ENCODE measurements at places on chromosomes 1 and 21.

DNA sequence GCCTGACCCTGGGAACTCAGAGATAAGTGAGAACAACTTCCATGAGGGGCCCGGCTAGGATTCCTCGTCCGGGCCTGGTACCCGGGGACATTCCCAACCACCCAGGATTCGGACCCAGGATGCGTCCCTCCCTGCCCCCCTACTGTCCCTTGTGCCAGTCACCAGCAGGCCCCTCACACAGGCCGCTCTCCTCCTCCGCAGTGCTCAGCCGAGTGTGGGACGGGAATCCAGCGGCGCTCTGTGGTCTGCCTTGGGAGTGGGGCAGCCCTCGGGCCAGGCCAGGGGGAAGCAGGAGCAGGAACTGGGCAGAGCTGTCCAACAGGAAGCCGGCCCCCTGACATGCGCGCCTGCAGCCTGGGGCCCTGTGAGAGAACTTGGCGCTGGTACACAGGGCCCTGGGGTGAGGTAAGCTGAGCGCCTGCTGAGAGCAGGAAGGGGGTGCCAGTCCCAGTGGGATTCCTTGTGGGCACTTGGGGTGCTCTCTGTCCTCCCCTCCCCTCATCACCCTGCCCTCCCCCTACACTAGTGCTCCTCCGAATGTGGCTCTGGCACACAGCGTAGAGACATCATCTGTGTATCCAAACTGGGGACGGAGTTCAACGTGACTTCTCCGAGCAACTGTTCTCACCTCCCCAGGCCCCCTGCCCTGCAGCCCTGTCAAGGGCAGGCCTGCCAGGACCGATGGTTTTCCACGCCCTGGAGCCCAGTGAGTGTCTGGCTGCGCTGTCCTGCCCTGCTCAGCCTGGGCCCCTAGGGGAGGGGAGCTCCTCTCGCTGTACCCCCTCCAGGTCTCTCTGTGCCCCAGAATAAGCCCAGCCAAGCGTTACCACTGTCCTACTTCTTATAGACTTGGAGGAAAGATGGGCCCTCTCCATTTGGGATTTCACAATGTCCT, 9.8 kb downstream of the ADAMTSL4 start:
- DNase-seq: no peak

DNA sequence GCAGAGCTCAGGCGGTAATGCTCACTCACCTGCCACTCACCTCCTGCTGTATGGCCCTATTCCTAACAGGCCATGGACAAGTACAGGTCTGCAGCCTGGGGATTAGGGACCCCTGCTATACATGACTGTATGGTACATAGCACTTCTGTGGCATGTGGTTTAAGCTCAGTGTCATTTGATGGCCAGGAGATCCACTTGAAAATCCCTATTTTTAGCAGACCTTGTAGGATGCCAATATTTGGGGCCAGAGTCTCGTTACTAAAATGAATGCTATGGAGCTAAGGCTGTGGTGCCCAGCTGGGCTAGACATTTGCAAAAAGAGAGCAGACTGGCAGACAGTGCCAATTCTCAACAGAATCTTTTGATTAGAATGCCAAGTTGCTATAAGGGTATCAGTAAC, 1.7 kb upstream of the ANGPTL7 start:
- DNase-seq: no peak

DNA sequence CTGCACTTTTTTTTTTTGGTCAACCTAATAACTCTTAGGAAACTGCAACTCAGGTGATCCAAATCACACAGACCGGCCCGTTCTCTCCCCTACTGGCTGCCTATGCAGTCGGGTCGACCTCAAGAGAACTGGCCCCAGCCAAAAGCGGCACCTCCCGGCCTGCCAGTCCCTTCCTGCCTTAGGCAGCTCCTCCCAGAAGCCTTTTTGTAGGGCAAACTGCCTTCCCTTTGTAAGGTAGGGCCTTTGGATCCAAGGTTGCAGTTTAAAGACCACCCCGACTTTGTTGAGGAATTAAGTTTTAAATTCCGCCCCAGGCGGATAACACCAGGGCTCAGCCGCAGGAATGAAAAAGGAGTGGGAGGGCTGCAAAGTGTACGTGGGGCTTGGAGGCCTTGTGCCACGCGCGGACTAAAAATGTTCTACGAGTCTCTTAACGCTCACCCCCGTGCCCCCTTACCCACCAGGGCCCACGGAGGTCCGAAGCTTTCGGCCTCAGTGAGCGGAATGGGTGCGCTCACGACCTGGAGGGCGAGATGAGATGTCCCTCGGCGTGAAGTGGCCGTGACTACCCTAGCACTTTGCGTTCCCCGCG, 642 bp upstream of the ST3GAL3 start:
- no peak for DNase-seq

DNA sequence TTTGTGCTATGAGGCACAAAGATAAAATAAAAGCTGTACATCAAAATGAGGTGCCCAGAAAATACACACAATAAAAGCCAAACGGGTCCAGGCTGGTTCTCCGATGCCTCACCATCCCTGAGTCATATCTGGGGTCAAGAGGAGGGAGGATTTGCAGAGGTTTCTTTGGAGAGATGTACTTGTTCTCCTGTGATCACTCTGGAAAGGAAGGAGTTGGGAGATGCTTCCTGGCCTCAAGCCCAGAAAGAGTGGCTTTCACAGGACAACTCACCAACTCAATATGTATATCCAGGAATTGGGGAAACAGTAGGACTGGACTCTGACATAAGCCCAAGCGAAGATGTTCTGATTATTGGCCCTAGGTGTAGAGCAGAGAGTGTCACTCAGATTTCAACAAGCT, 51.9 kb downstream of the DIPK1A start:
- no peak for DNase-seq

GRCh38 chr1:222073307-222073995, 331.6 kb upstream of the DUSP10 start:
- no peak for DNase-seq

GRCh38 chr1:63670164-63670563, 77.0 kb downstream of the PGM1 start:
- DNase-seq: no peak

DNA sequence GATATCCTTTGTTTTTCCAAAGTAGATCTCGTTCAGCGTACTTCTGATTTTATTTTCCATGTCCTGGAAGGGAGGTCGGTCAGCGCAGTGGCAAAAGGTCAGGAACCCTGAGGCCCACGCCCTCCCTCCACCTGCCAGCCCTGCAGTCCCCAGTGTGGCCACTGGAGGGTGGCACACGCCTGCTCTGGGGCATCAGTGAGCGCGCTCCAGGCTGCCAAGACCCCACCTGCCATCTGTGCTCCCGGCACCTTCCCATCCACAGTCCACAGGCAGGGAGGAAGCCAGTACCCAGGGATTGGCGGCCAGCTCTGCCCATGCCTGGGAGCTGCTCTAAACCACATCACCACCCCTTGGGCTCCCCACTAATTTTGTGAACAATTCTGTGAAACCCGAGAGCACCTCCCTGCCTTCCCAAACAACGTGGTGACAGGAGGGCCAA, 32.3 kb downstream of the SLC66A1 start:
- DNase-seq: peak; percentile 15

DNA sequence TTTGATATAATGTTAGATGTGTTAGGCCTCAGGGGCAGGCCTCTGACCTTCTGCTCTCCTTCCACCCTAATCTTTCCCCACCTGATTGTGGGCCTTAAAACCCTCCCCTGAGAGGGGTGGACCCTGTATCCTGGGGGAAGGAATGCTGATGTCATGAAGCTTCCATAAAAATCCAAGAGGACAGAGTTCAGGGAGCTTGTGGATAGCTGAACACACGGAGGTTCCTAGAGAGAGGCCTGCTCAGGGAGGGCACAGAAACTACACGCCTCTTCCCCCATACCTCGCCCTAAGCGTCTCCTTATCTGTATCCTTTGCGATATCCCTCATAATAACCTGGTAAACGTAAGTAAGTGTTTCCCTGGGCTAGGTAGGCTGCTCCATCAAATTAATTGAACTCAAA, 4.3 kb downstream of the MFN2 start:
- DNase-seq: no peak

DNA sequence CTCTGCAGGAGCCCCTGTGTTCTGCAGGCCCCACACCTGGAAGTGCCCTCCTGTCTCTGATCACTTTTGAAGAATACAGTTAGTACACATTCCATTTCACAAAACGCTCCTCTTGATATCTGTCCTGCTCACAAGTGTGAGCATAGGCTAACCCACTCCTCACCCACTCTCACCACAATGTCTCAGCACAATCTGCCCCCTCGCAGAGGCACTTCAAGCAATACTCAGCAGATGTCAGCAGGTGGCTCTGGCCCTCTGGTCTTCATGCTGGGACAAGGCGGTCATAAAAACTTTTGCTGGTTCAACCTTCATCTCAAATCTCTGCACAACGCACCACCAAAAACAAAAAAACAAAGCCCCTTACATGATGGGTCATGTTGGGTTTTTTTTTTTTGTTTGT, 671.2 kb downstream of the MATN1 start:
- no peak for DNase-seq

DNA sequence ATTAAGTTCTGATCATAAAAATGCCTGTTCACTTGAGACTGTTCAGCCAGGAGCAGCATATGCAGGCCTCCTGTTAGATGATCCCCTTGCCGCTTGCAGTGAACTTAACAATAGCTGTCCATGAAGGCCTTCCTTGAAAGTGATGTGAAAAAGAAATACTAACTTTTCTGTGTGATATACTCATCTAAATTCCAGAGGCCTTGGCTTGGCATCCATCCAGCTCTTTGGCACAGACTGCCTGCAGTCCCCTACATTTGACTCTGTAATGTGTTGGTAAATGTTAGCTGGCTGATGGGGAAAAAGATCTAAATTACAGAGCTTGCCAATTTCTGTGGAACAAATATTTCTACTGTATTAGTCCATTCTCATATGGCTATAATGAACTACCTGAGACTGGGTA, 73.7 kb downstream of the KCNK2 start:
- no peak for DNase-seq

- DNase-seq: no peak
Observed at GRCh38 chr1:235013512-235013911, 115.1 kb downstream of the TOMM20 start.

DNA sequence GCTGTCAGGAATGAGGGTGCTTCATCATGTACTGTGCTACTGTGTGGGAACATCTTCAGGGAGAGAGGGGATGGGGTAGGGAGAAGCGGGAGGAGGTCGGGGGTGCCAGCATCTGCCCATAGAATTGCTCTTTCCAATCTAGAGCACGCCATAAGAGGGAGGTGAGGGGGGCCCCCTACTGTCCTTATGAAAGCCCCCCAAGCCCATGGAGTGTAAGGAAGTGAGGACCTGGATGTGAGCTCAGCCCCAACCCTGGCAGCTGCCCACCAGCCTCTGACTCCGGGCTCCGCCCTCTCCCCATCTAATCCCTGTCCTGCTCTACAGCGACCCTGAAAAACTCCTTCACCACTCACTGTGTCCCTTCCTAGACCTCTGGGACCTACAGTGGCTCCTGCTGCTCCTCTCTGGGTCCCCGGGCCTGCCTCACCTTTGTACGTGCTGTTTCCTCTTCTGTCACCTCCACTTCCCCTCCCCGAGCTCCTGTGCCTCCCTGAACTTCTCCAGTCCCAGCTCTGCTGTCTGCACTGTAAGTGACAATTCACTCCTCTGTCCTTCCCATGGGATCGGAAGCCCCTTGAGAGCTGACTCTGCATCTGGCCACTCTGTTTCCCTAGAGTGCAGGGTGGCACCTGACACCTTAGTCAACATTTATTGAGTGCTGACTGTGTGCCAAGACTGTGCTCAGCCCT, 269.4 kb downstream of the PTPRU start:
- DNase-seq: no peak

DNA sequence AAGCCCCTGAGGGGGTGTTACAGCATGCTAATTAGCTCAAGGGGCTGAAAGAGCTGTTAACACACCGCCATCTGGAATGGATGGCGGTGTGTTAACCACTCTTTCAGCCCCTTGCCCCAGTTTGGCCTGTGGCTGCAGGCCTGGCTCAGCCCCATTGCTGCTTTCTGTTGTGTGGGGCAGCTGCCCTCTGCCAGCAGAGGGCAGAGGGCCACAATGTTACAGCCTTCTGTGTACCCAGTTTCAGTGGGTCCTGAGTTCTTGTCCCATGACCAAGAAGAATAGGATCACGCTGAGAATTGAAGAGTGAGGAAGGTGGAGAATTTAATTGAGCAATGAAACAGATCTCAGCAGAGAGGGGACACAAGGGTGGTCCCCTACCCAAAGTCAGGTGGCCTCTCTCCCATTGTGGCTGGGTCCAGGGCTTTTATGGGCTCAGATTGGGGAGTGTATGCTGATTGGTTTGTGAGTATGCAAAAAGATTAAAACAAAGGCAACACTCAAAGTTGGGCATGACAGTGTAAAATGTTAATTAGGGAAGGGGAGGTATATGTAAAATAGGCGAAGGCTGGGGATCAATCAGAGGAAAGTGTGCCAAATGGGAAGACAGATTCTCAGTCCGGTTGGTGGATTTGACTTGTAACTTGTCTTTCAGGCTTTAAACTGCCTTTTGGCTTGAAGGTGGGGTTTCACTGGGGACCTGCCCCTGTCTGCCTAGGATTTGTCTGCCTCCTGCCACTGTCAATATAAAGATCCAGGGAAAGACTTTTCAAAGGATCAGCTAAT, 142.2 kb downstream of the RABGAP1L start:
- no peak for DNase-seq

- no peak for DNase-seq
Observed at GRCh38 chr1:225677350-225678124, 24.6 kb upstream of the ENAH start.

DNA sequence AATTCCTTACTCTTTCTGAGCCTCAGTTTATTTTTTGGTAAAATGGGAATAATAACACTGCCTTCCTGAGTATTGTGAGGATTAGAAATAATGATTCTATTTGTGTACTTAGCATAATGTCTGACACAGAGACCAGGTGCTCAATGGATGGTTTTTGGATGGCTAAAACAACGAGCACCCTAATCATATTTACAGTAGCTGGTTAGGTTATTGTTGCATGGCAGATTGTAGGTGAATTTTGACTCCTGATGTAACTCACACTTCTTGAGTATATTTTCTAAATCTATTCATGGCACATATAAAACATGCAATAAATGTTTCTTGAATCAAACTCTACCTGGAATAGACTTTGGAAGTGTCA, 11.9 kb upstream of the DUSP10 start:
- DNase-seq: no peak

DNA sequence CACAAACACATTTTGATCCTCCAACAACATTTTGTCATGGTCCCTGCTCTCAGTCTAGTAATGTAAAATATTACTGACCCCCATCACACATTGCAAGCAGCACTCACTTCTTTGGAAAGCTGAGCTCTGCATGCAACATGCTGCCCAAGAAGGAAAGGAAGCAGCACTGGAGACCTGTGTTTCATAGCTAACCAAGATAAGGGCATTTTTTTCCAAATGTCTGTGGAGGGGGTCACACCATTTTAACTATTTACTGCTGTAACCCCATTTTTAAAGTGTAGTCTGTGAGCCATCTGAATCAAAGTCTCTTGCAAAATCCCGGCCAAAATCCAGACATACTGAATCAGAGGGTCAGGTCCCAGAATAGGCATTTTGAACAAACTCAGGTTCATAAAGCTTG, 4.5 kb upstream of the RASSF5 start:
- no peak for DNase-seq

- DNase-seq: no peak
Observed at GRCh38 chr1:198490224-198490623, 50.3 kb downstream of the ATP6V1G3 start.

GRCh38 chr1:229664133-229664689, 38.2 kb downstream of the URB2 start:
- DNase-seq: peak; percentile 78
